Breast epithelium (tissue), 4 donors: ENCODE measurements at places on chromosomes 7 and 10. TPM values are rescaled to one million over a fixed set of nuclear protein-coding genes. Genes with fewer than 3 reads are reported as not detected.
A peak's percentile ranks its signal among the peaks of the same experiment; 100 is the strongest.

DNA sequence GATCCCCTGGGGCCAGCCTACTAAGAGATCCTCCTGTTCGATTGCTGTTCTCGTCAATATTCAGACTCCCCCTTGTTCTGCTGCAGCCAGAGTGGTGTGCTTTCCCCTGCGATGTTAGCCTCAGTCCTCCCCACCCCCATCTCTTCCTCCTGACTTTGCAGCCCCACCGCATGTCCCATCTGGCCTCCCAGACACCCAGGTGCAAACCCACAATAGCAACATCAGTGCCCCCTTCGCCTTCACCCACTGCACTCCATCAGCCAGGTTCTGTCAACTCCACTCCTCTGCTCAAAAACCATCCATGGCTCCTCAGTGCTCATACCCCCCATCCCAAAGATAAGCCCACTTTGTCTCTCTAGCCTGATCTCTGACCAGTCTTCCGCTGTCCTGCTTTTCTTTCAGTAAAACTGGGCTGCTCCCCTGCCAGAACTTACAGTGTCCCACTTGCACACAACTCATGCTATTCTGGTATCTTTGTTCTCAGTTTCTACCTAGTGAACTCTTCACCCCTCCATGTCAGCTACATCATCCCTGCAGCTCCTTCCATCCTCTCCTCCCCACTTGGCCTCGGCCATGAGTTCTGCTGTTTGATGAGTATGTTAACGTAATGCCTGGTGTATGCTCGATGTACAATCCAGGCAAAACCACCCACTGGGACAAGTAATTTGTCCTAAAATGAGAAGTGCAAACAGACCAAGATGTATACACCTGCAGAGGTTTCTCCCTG is 26.6 kb downstream of the COL13A1 start:
- H3K4me1 ChIP-seq: no peaks in the 10 kb centered on the region
- H3K4me3 ChIP-seq: no peak overlapping the region
- DNase-seq: no peak

GRCh38 chr7:24169077-24169624 is 114.8 kb upstream of the NPY start:
- no peak for DNase-seq
- no peak overlapping the region for H3K4me3 ChIP-seq
- H3K27ac ChIP-seq: no peak overlapping the region
- H3K36me3 ChIP-seq: no peaks in the 10 kb centered on the region
- no peaks in the 10 kb centered on the region for H3K4me1 ChIP-seq

The IL15RA gene
- total RNA-seq: 25.9 TPM

- no peaks in the 10 kb centered on the region for H3K27me3 ChIP-seq
- H3K27ac ChIP-seq: no peak overlapping the region
- no peak overlapping the region for H3K4me3 ChIP-seq
Observed at GRCh38 chr10:77420947-77421523, 216.6 kb downstream of the KCNMA1 start.

DNA sequence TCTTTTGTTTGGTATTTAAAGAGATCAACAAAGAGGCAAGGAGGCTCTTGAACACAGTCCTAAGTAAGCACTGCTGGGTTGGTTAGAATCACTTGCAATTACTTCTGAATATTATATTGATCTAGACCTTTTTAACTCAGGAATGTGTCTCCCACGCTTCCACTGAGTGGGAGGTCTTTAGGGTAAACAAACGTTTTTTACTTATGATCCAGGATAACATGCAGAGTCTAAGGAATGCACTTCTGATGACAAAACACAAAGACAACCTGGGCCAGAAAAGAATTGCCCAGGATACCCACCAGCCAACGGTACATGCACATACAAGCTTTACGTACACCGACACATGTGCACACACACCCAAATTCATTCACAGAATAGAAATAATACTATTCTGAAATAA is 626.9 kb downstream of the PARD3 start:
- H3K4me1 ChIP-seq: peaks cover 7% of the 10 kb centered on the region
- H3K4me3 ChIP-seq: no peak overlapping the region
- DNase-seq: no peak
- no peaks in the 10 kb centered on the region for H3K36me3 ChIP-seq
- H3K27me3 ChIP-seq: no peaks in the 10 kb centered on the region
- no peak overlapping the region for H3K27ac ChIP-seq

The PRSS2 gene
- not detected for total RNA-seq

The RBAK gene
- 17.0 TPM for total RNA-seq

The GLUD1 gene
- 210 TPM for total RNA-seq

DNA sequence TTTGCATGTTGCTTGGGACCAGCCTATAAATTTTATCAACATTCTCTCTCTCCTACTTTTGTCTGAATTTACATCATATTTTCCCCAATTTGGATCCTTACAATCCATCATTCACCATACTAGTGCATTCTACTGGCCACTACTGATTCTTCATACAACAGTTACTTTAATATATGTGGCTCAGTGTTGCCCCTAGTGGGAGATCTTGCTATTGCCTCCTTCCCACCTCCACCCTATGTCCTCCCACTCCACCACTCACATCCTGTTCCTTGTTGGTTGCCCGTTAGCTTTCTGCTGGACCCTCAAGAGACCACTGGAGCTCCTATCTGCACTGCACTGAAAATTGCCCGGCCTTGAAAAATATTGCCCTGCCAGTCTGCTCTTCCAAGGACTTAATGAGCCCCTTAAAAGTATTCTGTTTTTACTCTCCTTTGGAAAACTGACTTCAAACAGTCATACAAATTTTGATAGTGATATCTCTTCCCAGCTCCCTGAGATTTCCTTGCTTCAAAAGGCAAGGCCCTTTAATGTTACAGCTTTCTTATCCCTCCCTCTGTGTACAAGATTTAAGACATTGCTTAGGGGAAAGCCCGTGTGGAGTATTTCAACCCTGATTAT is 243.2 kb upstream of the TMEM229A start:
- H3K4me3 ChIP-seq: no peak overlapping the region
- H3K36me3 ChIP-seq: no peaks in the 10 kb centered on the region
- no peaks in the 10 kb centered on the region for H3K4me1 ChIP-seq
- H3K27ac ChIP-seq: no peak overlapping the region
- H3K27me3 ChIP-seq: no peaks in the 10 kb centered on the region

DNA sequence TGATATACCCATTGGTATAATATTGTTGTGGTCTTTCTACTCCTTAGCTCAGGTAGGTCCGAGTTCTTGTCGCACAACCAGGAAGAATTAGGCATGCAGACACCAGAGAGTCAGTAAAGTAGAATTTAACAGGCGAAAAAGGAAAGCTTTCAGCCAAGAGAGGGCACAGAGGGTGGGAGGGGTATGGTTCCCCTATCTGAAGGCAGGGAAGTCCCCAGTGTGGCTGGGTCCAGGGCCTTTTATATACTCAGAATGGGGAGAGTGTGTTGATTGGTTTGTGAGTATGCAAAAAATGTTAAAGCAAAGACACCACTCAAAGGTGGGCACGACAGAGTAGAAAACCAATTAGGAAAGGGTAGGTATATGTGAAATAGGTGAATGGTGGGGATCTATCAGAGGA is 53.9 kb downstream of the IMMP2L start:
- no peaks in the 10 kb centered on the region for H3K4me1 ChIP-seq
- DNase-seq: no peak
- H3K4me3 ChIP-seq: no peak overlapping the region
- H3K27ac ChIP-seq: no peak overlapping the region
- no peaks in the 10 kb centered on the region for H3K27me3 ChIP-seq
- no peaks in the 10 kb centered on the region for H3K36me3 ChIP-seq

DNA sequence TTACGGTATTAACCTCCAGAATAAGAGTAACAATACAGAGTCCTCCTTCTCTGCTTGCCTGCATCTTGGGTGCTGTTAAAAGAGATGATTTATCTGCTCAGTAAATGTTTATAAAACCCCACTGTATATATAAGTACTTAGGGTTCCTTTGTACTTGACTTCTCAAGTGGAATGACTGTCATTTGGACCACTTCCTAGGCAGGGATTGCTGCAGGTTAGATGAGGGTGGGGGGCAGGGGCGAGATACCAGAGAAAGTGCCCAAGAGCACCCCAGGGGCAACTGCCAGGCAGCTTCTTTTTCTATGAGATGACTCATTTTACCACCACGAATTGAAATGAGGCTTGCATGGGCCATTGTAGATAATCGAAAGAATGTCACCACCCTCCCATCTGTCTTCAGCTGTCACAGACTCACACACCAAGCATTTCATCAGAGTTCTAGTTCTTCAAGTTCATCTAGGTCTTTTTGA is 421.9 kb upstream of the GALNT17 start:
- no peaks in the 10 kb centered on the region for H3K27me3 ChIP-seq
- no peaks in the 10 kb centered on the region for H3K36me3 ChIP-seq
- DNase-seq: no peak
- no peak overlapping the region for H3K4me3 ChIP-seq
- peak overlapping the region; percentile 1 for H3K27ac ChIP-seq
- no peaks in the 10 kb centered on the region for H3K4me1 ChIP-seq

- H3K4me3 ChIP-seq: no peak overlapping the region
- no peak overlapping the region for H3K27ac ChIP-seq
- DNase-seq: no peak
- no peaks in the 10 kb centered on the region for H3K27me3 ChIP-seq
- H3K4me1 ChIP-seq: no peaks in the 10 kb centered on the region
Observed at GRCh38 chr7:5670183-5670935, 111.1 kb downstream of the RNF216 start.

The TES gene
- 29.0 TPM for total RNA-seq

DNA sequence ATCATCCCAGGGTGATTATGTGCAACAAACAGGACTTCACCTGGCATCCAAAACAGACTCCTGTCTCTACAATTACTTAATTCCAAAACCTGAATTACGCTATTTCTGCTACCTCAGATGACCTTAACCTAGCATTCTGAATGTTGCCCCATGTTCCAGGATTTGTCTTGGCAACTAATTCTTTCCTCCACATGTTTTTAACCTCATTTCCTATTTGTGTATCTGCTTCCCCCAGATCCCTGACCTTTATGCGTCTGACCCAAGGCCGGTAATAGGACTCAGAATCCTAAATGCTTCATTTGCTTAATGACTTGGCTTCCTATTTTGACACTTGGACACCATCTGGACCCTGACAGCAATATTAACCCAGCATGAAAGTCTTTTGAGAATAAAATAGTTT is 8.7 kb upstream of the ING3 start:
- no peaks in the 10 kb centered on the region for H3K36me3 ChIP-seq
- no peak overlapping the region for H3K4me3 ChIP-seq
- no peak for DNase-seq
- H3K4me1 ChIP-seq: no peaks in the 10 kb centered on the region
- no peaks in the 10 kb centered on the region for H3K27me3 ChIP-seq

- no peak for DNase-seq
- peaks cover 4% of the 10 kb centered on the region for H3K4me1 ChIP-seq
- H3K27ac ChIP-seq: no peak overlapping the region
Observed at GRCh38 chr7:41977661-41978060, 259.3 kb downstream of the GLI3 start.

- no peak for DNase-seq
- H3K36me3 ChIP-seq: no peaks in the 10 kb centered on the region
- peaks cover 18% of the 10 kb centered on the region for H3K27me3 ChIP-seq
- peaks cover 4% of the 10 kb centered on the region for H3K4me1 ChIP-seq
Observed at GRCh38 chr10:62811159-62811875, 4.8 kb downstream of the EGR2 start.

The COL26A1 gene
- not detected for total RNA-seq

DNA sequence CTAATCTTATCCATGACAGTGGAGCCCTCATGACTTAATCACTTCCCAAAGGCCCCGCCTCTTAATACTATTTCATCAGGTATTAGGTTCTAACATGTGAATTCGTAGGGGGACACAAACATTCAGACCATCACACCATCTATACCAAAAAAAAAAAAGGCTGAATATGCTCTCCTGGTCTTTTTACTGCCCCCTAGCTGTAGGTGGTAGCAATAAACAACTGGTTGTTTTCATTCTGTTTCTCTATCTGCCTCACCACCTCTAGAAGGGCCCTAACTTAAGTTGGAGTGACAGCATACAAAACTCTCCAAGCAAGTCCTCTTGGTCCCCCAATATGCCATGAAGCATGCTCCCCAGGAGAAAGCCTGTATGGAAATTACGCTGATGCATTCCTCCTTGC is 94.1 kb downstream of the GRM8 start:
- H3K27ac ChIP-seq: no peak overlapping the region
- DNase-seq: no peak
- no peak overlapping the region for H3K4me3 ChIP-seq

DNA sequence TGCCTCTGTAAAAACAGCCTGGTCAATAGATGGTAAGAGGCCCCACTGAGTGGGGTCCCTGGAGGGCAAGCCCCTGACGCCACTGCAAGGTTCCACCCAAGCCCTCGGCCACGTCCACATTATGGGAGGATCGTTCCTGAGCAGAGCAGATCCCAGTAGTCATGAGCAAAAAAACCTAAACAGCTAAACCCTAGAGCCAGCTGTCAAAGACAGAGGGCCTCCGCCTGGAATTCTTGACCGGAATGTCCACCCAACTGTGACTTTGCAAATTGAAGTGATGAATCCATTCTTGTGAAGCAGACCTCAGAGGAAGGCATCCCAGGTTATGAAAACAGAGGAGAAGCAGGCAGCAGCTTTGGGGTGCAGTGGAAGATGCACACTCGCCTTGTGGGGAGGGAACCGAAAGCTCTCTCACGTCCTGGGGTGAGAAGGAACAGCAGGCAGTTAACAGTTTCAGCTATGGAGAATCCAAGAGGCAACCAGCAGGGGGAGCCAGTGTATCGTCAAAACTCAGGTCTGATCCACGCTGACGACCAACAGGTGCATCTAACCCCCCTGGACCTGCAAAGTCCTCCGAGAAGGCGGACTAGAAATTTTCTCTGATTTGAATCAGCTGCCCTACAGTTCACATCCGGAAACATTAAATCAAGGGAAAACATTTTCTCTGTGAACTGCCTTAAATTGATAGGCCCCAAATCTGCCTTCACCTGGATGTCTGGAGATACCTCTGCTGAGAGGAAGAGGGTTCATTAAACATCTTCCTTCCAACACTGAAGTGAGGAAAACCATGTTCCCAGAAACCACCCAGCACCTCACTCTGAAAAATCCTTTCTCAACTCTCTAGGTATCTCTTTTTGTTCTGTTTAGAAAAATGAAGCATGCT is 139.1 kb upstream of the PFKP start:
- H3K4me3 ChIP-seq: no peak overlapping the region
- no peak overlapping the region for H3K27ac ChIP-seq
- peak; percentile 66 for DNase-seq
- no peaks in the 10 kb centered on the region for H3K36me3 ChIP-seq
- H3K4me1 ChIP-seq: no peaks in the 10 kb centered on the region

DNA sequence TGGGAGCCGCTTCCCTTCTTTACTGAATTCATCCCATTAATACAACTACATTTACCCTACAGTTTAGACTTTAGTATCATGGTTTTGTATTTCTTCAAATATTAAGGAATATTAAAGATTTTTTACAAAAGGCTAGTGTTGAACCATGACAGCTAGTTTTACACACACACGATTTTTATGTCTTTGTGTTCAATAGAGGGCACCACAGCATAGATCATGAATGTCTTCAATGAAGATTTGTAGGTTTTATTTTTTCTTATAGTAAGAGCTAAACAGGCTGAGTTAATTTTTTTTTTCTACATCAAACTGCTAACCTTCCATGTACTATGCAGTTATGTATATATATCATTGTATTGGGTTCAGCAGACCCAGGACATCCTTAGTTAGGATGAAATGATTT is 76.9 kb downstream of the SNX10 start:
- H3K4me1 ChIP-seq: no peaks in the 10 kb centered on the region
- peaks cover 39% of the 10 kb centered on the region for H3K27me3 ChIP-seq
- no peak overlapping the region for H3K4me3 ChIP-seq
- H3K36me3 ChIP-seq: no peaks in the 10 kb centered on the region

GRCh38 chr7:150325110-150325611 is 1.8 kb upstream of the ACTR3C start:
- H3K4me1 ChIP-seq: peaks cover 8% of the 10 kb centered on the region
- peak overlapping the region; percentile 84 for H3K4me3 ChIP-seq
- no peaks in the 10 kb centered on the region for H3K27me3 ChIP-seq
- DNase-seq: no peak
